Osteocyte (in vitro differentiated cells): ENCODE measurements at places on chromosomes 1 and 21. TPM values are rescaled to one million over a fixed set of nuclear protein-coding genes. Genes with fewer than 3 reads are reported as not detected.

ZNF683 gene
- not detected in 2 replicates for total RNA-seq

DNA sequence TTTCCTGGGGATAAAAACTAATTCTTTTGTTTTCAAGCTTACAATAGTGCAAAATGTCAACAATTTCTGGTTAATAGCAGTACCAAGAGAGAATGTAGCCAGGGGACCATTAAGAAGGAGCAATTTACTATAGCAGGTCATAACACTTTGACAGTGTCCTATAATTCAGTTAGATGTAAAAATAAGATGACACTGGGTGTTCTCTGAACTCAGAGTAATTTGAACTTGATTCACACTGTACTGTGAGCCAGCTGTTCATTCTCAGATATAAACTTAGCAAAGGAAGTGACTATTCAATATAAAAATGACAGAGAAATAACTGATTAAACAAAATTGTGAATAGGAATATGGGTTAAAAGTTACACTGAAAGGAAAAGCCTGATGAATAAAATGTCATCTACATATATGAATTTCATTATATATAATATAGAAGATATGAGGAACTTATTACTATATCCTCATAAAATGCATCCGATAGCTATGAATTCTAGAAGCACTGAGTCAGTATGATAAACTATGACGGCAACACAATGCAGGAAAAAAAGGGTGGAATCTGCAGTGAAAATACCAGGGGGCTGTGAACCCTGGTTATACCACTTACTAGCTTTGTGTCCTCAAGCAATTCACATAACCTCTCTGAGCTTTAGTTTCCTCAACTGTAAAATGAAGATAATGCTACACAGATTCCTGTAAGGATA is 135.9 kb downstream of the ACBD6 start:
- H3K36me3 ChIP-seq, result peaks cover 3% of the 10 kb centered on the region
- no peak overlapping the region for H3K4me3 ChIP-seq
- H3K27me3 ChIP-seq, result no peaks in the 10 kb centered on the region
- peak overlapping the region; percentile 47 for H3K27ac ChIP-seq
- peaks cover 16% of the 10 kb centered on the region for H3K4me1 ChIP-seq

- peaks cover 16% of the 10 kb centered on the region for H3K4me1 ChIP-seq
- H3K36me3 ChIP-seq, result no peaks in the 10 kb centered on the region
These were observed 51.4 kb downstream of the RHBG start for GRCh38 chr1:156420205-156421061.

DNA sequence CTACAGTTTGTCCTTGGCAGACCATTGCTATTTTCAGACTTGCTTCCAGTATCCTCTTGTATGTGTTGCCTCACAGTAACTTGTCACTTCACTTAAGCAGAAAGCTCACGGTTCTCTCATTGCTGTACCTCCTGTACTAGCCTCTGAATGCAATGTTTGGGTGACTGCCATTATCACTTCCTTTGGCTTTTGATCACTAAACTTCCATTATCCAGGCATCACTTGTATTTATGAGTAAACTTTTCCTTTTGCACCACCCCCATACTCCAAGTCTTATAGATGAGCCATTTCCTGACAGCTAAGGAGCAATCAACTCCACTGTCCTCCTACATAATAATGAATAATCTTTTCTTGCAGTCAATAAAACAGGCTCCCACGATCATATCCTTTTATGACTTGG is 255.3 kb downstream of the PDE4B start:
- DNase-seq, result no peak
- no peak overlapping the region for H3K27ac ChIP-seq
- H3K36me3 ChIP-seq, result no peaks in the 10 kb centered on the region
- H3K4me1 ChIP-seq, result no peaks in the 10 kb centered on the region
- no peak overlapping the region for H3K4me3 ChIP-seq

- no peaks in the 10 kb centered on the region for H3K27me3 ChIP-seq
- no peak overlapping the region for H3K4me3 ChIP-seq
- H3K27ac ChIP-seq, result no peak overlapping the region
- H3K36me3 ChIP-seq, result no peaks in the 10 kb centered on the region
These were observed 198.4 kb upstream of the VAMP3 start for GRCh38 chr1:7572654-7573152.

DNA sequence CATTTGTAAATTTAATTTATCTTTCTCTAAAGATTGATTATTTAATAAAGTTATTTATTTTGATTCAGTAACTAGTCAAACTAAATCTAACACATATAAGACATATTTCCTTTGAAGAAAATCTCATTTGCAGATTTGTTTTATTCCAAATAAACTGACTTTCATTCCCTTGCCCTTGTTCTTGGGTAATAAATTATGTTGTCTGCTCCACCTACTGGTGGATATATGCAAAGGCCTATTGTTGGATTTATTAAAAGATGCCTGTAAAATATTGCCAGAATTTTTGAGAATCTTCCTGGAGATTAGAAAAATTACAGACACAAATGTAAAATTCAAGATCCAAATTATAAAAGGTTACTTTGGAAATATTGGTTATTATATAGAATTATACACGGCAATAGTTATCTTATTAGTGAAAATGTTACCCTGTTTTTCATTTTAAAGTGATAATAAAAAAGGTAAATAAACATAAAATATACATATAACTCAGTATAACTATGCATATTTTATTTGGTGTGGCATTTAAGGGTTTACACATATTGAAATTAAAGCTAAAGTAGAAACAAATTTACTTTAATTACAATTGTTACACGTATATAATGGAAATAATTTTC is 116.1 kb downstream of the SPATA17 start:
- no peak for DNase-seq
- no peak overlapping the region for H3K27ac ChIP-seq
- H3K36me3 ChIP-seq, result no peaks in the 10 kb centered on the region
- peaks cover 15% of the 10 kb centered on the region for H3K27me3 ChIP-seq

TCHHL1 gene
- total RNA-seq, result not detected in 2 replicates

- H3K27me3 ChIP-seq, result no peaks in the 10 kb centered on the region
- DNase-seq, result no peak
- H3K36me3 ChIP-seq, result peaks cover 72% of the 10 kb centered on the region
- no peaks in the 10 kb centered on the region for H3K4me1 ChIP-seq
- H3K27ac ChIP-seq, result no peak overlapping the region
- H3K4me3 ChIP-seq, result no peak overlapping the region
These were observed 131.1 kb downstream of the EVI5 start for GRCh38 chr1:92653605-92654381.

DNA sequence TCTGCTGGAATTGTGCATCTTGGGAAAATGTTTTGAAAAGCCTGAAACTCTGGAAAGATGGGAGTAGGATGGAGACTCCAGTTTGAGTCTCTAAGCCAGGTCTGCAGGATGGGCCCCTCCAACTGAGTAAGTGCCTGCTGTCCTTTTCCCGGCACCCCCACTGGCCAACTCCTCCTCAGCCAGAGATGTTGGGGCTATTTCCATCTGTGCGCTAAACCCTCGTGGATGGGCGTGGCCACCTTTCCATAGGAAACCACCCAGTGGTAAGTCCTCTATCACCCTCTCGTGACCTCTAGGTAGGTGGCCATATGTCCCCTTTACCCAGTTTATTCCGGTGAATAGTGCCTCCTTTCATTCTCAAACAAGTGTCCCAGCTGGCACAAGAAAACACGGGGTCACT is 250.9 kb downstream of the TOMM20 start:
- no peaks in the 10 kb centered on the region for H3K36me3 ChIP-seq
- H3K27me3 ChIP-seq, result no peaks in the 10 kb centered on the region
- H3K4me3 ChIP-seq, result no peak overlapping the region
- DNase-seq, result no peak
- no peak overlapping the region for H3K27ac ChIP-seq

DNA sequence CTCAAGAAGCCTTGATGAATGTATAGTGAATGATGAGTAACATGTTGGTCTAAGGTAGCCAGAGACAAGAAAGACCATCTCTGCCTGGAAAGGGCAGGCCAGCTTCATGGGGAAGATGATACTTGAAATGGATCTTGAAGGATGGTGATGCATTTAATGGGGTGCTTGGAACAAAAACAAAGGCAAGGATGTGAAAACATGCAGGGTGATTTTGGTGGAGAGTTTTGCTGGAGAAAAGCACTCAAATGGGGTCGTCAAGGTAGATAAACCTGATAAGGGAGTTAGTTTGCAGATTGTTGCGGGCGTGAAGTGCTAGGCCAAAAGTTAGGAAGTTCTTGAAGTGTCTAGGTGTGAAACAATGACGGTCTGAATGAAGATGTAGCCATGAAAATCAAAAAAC is 205.4 kb downstream of the HLX start:
- H3K4me1 ChIP-seq, result peaks cover 28% of the 10 kb centered on the region
- H3K36me3 ChIP-seq, result no peaks in the 10 kb centered on the region
- H3K27me3 ChIP-seq, result peaks cover 3% of the 10 kb centered on the region
- H3K27ac ChIP-seq, result no peak overlapping the region
- no peak overlapping the region for H3K4me3 ChIP-seq

DNA sequence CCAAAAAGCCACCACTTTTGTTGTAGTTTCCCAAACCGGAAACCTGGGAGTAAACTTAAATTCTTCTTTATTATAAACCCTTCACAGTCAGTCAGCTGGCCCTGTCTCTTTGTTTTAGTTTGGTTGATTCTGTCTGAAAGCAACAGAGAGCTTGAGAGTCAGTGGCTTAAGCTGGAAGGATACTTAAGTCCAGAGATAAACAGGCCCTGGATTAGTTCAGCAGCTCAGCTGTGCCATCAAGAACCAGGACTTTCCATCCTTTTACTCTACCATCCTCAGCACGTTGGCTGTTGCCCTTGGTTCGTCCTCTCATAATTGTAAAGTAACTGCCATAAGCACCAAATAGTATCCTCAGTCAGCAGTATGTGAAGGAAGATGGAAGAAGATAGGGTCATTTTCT is 4.5 kb downstream of the DESI2 start:
- no peaks in the 10 kb centered on the region for H3K27me3 ChIP-seq
- H3K4me3 ChIP-seq, result no peak overlapping the region
- H3K36me3 ChIP-seq, result peaks cover 31% of the 10 kb centered on the region

TLCD4 gene
- 0.43 and 0.57 TPM in 2 replicates for total RNA-seq

CYYR1 gene
- 4.7 and 6.5 TPM in 2 replicates for total RNA-seq

DNA sequence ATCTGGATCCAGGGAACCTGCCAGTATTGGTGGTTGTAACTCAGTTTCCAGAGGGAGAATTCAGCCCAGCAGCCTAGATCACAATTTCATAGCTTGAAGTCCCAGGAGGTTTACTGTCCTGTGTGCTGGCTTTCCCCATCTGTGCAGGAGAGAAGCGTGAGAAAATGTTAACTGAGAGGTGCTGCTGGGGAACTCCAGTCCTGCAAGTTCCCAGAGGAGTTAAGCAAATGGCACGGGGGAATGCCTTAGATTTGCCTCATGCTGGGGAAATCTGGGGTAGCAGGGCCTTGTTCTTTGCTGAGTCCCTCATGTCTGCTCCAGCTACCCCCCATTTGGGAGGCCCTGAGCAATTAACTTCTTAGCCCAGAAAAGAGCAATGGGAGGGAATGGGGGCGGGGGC is 25.1 kb upstream of the SLAMF6 start:
- DNase-seq, result no peak
- no peaks in the 10 kb centered on the region for H3K36me3 ChIP-seq
- H3K4me1 ChIP-seq, result no peaks in the 10 kb centered on the region
- H3K4me3 ChIP-seq, result no peak overlapping the region
- no peak overlapping the region for H3K27ac ChIP-seq
- no peaks in the 10 kb centered on the region for H3K27me3 ChIP-seq

C1orf167 gene
- total RNA-seq, result not detected in 2 replicates

- H3K4me3 ChIP-seq, result no peak overlapping the region
- H3K4me1 ChIP-seq, result no peaks in the 10 kb centered on the region
- no peaks in the 10 kb centered on the region for H3K36me3 ChIP-seq
- peak; percentile 78 for DNase-seq
- H3K27ac ChIP-seq, result no peak overlapping the region
These were observed 36.2 kb downstream of the SIM2 start for GRCh38 chr21:36735201-36735515.

MROH9 gene
- total RNA-seq, result not detected in 2 replicates
